DMS153 (cell line): ENCODE measurements at places on chromosomes 5 and 9.

- DNase-seq, result no peak
Measured at GRCh38 chr5:51466214-51466613, 83.0 kb downstream of the ISL1 start.

DNA sequence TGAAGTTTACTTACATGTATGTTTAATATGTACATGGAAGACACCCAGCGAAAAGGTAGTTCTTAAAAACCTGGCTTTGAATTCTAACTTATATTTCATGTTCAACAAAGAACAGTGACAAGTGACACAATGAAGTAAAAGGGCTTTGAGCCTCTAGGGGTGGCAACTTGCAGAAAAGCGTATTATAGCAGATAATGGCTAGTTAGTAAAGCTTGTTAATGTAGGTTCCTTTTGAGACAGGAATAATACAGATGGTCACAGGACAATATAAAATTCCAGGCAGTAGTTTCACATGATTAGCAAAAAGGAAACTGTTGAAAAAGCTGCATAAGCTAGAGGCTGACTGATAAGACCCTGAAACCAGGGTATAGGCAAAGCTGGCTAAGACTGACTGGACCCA lies 132.4 kb upstream of the FTMT start:
- DNase-seq, result no peak

- DNase-seq, result no peak
Measured at GRCh38 chr5:151191661-151192060, 32.2 kb downstream of the CCDC69 start.

DNA sequence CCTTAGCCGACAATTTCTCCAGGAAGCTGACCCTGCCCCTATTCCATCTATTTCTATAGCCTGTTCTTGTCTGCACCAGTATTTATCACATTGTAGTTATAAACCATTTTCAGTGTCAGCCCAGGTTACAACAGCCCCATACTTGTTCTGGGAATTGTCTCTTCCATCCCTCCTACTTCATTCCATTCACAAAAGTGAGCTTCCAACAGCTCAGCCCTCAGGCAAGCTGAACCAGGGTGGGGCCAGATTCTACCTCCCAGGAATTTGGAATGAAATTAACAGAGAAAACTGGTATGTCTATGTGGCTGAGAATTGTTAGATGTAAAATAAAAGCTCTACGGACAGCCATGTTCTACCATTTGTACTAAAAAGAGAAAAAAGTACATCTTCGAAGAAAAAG lies 36.1 kb downstream of the STRBP start:
- no peak for DNase-seq

DNA sequence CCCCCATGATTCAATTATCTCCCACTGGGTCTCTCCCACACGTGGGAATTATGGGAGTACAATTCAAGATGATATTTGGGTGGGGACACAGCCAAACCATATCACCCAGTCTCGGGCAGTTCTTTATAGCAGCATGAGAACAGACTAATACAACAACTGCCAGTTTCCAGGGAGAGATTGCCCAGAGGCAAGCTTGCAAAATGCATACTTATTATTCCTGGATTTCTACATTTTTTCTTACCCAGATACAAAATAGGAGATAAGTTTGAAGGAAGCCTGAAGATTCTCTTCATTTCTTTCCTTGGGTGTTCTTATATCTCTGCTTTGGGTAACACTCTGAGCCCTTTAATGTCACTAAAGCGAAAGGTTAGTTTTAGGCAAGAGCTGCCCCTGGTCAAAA lies 691.2 kb downstream of the TAF11L14 start:
- DNase-seq, result no peak

DNA sequence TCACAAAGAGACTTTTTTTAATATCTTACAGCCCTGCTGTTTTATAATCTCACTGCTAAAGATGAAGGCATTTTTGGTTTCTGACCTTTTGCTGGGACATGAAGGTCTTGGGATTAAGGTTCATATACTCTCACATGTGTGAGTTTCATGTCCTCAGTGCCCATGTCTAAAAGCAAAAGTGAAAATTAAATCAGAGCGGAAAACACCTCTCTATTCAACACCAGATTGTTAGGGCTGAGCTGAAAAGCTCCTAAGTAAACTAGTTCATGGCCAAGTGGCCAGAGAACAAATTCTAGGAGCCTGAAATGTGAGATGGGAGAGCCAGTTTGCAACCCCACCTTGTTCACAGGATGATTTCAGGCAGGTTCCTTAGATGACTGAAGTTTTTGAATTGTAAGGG lies 110.9 kb downstream of the GRIA1 start:
- no peak for DNase-seq

GRCh38 chr9:121684381-121685145 lies 33.1 kb downstream of the DAB2IP start:
- DNase-seq, result no peak

DNA sequence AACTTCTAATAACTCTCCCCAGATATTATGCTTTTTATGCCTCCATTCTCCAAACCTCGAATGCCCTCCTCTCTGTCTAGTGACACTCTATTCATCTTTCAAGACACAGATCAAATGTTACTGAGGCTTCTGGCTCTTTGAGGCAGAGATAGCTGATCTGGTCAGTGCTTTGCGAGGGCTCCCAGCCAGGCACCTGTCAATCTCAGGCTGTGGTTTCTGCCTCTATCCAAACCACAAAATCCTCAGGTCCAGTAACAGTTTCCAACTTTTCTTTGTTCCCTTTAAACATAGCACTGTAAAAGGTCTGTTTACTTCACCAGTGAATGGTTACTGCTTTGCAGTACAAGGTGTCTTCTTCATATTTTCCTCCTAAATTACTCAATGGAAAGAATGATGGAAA lies 11.5 kb upstream of the STK32A start:
- DNase-seq, result no peak

- peak; percentile 44 for DNase-seq
Measured at GRCh38 chr5:9365512-9365911, 180.4 kb downstream of the SEMA5A start.

GRCh38 chr5:89043676-89044075 lies 160.7 kb upstream of the MEF2C start:
- no peak for DNase-seq

GRCh38 chr9:88812938-88813637 lies 178.2 kb upstream of the S1PR3 start:
- DNase-seq, result no peak

DNA sequence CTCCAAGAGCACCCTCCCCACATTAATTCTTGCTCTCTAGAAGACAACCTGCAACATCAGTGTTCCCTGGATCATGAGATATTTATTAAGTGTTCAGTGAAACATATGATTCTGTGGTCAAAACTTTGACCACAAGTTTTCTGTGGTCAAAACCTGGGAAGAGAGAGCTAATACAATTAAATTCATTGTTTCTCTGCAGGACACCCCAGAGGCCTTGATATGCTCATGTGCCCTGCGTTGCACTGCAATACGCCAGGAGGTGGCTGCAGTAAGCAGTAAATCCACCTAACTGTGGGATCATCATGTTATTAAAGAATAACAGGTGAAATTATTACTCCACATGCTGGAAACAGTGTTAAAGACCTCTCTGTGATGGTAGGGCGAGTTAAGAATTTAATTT lies 109.3 kb upstream of the SPDL1 start:
- no peak for DNase-seq

DNA sequence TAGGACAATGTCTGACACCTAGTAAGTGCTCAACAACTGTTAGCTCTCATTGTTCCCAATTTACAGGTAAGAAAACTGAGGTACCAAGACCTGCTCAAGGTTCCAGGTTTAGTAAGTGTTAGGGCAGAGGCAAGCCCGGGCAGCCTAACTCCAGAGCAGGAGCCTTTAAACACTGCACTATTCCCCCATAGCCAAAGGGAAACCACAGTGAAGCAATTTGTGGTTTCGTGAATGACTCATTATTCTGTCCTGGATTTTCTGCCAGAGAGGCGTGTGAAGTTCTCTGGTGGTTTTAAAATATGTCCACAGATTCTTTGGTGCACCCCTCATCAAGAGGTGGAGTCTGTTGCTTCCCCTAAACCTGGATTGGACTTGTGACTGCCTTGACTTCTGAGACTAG lies 1.0 kb upstream of the MCC start:
- DNase-seq, result no peak

DNA sequence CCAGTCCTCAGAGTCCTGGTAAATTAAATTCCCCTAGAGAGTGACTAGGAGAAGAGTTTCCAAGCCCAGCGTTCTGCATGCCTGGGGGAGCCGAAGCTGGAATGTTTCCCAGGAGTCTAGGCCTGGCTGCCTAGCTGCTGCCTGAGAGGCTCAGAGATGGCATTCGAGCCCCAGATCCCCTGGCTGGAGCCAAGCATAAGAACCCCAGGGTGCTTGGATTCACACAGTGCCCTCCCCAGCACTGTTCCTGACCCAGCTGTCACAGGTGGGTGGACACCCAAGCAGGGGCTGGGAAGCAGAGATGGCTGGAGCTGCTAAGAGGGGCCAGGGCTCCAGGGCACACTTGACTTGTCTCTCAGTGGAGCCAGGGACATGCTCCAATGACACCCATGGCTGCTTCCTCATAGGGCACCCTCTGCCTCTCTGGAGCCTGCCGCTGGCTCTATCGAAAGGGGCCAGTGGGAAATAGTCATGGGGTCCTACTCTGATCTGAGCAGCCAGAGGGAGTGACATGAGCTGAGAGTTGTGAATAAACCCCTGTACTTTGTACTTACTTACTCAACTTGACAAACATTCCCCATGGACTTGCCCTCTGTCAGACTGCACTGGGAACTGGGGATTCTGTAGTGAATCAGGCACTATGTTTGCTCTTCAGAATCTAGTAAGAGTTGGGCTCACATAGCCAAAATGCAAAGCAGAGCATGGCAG lies 62.6 kb upstream of the XPA start:
- DNase-seq, result no peak

GRCh38 chr5:135843571-135844337 lies 9.3 kb downstream of the SLC25A48 start:
- DNase-seq, result no peak

- no peak for DNase-seq
Measured at GRCh38 chr5:176873541-176874172, 25.5 kb downstream of the HK3 start.

DNA sequence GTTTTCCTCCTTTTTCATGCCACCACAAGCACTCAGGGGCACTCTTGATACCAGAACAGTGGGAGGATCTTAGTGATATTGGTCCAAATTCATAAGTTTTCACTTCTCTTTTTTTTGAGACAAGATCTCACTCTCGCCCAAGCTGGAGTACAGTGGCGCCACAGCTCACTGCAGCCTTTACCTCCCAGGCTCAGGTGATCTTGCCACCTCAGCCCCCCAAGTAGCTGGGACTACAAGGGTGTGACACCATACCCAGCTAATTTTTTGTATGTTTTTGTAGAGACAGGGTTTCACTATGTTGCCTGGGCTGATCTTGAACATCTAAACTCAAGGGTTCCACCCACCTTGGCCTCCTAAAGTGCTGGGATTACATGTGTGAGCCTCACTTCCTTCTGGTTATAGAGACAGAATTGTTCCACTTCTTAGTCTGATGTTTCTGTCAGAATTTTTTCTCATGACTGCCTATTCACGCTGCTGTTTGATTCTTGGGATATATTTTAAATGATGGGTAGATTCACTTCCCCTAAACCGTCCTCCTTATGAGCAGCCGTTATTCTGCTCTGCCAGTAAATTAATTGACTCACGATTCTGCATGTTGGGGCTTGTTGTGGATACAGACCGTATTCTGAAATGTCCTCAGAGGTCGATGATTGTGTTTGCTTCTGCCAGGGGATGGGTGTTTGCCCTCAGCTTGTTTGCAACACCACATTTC lies 30.8 kb downstream of the MTAP start:
- peak; percentile 85 for DNase-seq
